Stimulated activated CD4-positive, alpha-beta T cell treated with anti-CD3 and anti-CD28 coated beads, Interleukin-2, amount 100 ng/mL, for 48 hours (primary cell): ENCODE measurements at places on chromosomes 3 and 15.

GRCh38 chr3:136513367-136513766 lies 238.8 kb downstream of the STAG1 start:
- DNase-seq: no peak

GRCh38 chr3:37170060-37170459 lies 4.3 kb downstream of the LRRFIP2 start:
- DNase-seq: no peak

GRCh38 chr3:9553021-9553947 lies at the start of gene LHFPL4:
Gene LHFPL4 (minus strand): TSS chr3:9553822. CDS start chr3:9552679, 1,143 bp downstream.
- no peak for DNase-seq

GRCh38 chr3:23549148-23549910 lies 256.4 kb upstream of the UBE2E1 start:
- DNase-seq: no peak

GRCh38 chr3:125679258-125679657 lies 84.0 kb upstream of the OSBPL11 start:
- no peak for DNase-seq

GRCh38 chr15:68054628-68055223 lies 611 bp downstream of the PIAS1 start:
- peak; percentile 31 for DNase-seq

GRCh38 chr3:133886031-133886722 lies 9.5 kb downstream of the RAB6B start:
- DNase-seq: no peak

DNA sequence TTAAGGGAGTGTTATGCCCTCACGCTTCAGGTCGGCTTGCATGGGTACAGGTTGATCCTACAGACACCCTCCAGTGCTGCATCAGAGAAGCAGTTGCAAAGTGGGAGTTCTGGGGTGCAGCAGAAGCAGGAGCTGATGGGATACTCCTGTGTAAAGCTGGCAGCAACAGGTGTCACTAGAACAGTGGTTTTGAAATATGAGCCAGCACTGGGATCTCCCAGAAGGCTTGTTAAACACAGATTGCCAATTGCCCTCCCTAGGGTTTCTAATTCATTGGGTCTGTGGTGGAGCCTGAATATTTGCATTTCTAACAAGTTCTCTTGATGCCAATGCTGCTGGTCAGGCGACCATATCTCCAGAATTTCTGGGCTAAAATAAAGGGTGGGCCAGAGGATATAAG lies 350.4 kb downstream of the CLSTN2 start:
- no peak for DNase-seq

DNA sequence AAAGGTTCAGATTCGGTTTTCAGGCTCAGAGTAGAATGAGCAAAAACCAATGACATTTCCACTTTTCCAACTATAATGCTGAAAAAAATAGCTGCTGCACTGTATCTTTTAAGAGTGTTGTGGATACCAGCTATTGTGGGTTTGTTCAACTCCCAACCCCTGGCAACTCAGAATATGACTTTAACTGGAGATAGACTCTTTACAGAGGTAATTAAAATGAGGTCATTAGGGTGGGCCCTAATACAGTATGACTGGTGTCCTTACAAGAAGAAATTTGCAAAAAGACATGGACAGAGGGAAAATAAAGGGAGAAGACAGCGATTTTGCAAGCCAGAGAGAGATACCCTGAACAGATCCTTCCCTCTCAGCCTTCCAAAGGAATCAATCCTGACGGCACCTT lies 39.5 kb downstream of the ANKRD28 start:
- DNase-seq: no peak

DNA sequence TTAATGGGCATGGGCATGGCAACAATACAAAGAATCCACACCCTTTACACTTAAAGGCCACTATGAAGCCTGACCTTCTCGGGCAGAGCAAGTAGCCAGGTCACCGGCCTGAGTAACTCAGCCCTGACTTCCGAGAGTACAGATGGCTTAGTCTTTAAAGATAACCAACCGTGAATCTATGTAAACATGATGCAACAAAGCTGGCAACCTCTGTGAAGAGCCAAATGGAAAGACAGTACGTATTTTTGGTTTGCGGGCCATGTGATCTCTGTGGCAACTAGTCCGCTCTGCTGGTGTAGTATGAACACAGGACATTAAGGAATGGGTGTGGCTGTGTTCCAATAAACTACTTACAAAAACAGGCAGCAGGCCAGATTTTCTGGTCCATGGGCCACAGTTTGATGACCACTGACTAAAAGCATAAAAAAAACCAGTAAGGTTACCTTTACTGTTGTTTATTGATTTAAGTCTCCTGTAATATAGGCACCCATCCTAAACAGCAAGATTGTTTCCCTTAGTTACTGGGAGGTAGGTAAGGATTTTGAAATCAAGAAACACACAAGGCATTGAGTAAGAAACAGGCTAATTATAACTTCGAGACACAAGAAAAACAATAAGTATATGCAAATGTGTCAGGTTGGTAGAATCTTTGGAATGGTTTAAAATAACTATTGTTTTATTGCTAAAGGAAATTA lies 14.5 kb downstream of the RIOX2 start:
- no peak for DNase-seq

DNA sequence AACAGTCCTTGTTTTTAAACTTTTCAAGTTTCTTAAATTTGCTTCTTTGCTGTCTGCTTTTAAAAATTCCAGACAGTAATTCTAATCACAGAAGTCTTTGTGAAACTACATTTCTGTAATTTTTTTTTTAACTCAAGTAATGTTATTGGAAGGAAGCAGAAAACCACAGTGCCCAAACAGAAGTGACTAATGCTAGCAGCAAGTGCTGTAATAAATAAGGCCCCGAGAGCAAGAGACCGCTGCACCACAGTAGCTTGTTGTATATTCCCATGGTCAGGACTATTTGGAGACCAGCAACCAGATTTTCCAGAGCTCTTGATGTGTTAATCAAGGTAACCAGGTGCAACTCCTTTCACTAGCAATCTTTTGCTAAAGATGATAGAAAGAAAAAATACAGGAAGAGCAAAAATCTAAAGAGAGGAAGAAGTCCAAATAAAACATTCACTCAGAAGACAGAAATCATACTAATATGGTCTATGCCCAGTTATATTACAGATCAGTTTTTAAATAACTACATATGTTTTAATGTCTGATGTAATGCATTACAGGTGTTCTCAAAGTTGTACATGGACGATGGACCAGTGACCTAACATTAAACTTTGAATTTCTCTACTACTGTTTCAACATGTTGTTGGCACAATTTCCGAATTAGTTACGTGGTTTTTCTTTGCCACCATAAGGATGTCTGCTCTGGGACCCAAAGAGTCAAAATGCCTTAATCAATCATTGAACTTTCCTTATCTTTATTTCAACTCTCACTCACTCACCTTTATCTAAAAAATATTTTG lies 36.4 kb downstream of the WWTR1 start:
- DNase-seq: no peak

- DNase-seq: no peak
These were observed 166.4 kb upstream of the ROPN1 start for GRCh38 chr3:124158168-124158881.

DNA sequence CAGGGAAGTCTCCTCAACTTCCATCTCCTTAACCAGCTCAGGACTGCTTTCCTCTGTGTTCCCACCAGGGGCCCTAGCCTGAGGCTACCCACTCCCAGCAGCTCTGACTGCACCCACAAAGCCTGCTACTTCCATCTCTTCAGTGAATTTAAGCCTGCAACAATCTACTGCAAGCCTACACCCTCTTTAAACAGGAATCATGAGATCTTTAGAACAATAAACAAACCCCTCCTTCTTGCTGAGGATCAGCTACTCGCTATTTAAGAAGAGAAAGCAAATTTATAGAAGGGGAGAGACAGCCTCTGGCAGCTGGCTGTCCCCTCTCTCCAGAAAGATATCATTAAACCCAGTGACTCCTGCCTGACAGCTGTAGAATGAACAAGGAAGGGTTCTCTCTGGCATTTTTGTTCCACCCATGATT lies 51.9 kb downstream of the ARHGAP31 start:
- DNase-seq: no peak

- no peak for DNase-seq
These were observed 227.5 kb downstream of the ALCAM start for GRCh38 chr3:105594219-105594618.

GRCh38 chr3:108806316-108806715 lies 16.3 kb upstream of the TRAT1 start:
- no peak for DNase-seq

GRCh38 chr15:75570126-75570845 lies 8.8 kb downstream of the PTPN9 start:
- DNase-seq: no peak

GRCh38 chr15:59346951-59347350 lies 25.7 kb downstream of the MYO1E start:
- no peak for DNase-seq

- peak; percentile 75 for DNase-seq
These were observed 90.0 kb downstream of the APBA2 start for GRCh38 chr15:28975766-28976179.

DNA sequence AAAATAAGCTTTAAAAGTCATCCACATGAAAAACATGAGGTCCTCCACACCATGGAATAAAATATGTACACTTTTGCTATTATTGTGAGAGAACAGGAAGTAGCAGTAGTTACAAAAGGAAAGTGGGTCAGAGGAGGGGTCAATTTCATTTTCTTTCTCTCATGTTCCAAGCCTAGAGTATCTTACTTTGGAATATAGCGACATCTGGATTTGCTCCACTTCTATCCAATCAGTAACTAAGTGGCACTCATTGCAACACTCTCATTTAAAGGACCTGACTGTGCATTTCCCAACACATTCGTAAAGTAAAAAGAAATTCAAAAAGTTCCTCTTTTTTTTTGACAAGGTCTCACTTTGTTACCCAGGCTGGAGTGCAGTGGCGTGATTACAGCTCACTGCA lies 637.3 kb downstream of the TUSC7 start:
- no peak for DNase-seq

GRCh38 chr15:81950841-81951414 lies 94.9 kb downstream of the MEX3B start:
- DNase-seq: no peak

GRCh38 chr3:71066849-71067261 lies 516.7 kb downstream of the FOXP1 start:
- DNase-seq: no peak

DNA sequence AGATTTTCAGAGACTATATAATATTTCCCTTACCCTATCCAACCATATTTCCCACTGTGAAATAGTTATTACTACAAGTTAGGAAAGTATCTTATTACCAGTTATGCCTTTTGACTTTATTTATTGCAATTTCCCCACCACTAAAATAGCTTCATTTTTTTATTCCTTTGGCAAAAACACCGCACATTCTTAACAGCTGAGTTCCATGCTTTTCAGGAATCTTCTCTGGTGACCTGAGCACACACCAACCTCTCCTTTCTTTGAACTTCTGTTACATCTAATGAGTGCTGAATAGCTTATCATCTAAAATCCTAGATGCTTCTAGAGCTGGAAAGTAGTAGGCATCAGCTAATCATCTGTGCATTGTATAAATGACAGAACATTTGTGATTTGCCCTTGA lies 99.1 kb downstream of the UBE2E2 start:
- no peak for DNase-seq

GRCh38 chr15:28985691-28986090 lies 99.9 kb downstream of the APBA2 start:
- DNase-seq: no peak

- no peak for DNase-seq
These were observed 68.2 kb downstream of the POLQ start for GRCh38 chr3:121477589-121477988.

GRCh38 chr3:194318511-194319161 lies 32.5 kb downstream of the CPN2 start:
- no peak for DNase-seq

DNA sequence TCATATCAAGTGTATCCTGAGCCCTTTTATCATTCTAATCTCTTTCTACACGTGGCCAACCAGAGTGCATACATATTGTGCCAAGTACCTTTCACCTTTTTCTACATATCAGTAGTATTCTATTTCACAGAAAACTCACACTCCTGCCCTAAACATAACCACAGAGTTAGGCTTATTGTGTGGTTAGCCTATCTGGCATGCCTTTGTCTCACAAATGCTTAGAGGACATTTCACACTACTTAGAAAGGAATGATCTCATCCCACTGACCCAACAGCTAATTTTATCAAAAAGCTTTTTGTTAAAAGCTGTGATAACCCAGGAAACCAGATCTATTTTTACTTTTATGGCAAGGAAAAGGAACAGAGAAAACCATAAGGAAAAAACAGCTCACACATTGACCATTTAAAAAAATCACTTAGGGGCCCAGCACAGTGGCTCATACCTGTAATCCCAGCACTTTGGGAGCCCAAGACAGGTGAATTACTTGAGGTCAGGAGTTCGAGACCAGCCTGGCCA lies 17.8 kb upstream of the MAP4 start:
- no peak for DNase-seq

GRCh38 chr3:11705049-11705448 lies 61.3 kb upstream of the VGLL4 start:
- no peak for DNase-seq

- DNase-seq: no peak
These were observed 303.2 kb upstream of the TLE3 start for GRCh38 chr15:70400766-70401541.

DNA sequence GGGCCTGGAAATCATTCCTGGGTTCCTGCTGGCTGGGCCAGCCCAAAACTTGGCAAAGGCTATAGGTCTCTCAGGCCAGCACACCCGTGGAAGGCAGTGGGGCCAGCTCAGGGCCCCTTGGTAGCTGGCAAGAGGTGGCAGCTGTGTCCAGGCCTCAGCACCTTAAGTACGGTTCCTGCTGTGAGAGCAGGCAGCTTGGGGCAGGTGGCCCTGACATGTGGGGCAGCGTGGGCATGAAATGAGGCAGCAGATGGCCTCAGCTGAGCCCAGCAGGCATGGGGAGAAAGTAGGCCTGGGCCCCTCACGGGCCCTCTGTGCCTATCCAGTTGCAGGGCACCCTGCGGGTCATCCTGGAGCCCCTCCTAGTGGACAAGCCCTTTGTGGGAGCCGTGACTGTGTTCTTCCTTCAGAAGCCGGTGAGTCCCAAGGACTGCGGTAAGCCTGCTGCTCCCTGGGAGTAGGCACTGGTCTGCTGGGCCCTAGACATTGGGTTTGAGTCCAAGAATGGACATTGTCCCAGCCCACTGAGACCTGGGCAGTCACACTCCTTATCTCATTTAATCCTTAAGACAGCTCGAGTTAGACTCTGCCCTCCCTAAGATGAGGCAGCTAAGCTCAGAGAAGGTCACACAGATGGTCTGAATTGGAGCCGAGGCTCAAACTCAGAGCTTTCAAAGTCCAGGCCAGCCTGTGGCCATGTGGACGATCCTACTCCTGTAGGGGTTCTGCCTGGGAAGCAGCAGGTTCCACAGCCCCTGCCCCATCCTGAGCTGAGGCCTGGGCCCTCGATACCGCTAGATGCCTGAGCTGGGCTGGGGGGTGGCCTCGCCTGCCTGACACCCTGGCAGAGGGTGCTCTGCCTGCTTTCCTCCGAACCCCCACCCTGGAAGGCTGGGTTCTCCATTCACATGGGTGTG lies 25.5 kb downstream of the ESYT3 start:
- DNase-seq: no peak
